Hematopoietic multipotent progenitor cell treated with erythropoietin and hydrocortisone succinate and interleukin-3 and kit ligand, for 15 days (in vitro differentiated cells): ENCODE measurements at places on chromosomes 11 and 22.

- no peak for DNase-seq
Measured at GRCh38 chr11:117872975-117873827, 3.3 kb downstream of the FXYD6 start.

GRCh38 chr11:131658414-131658813 lies 288.0 kb downstream of the NTM start:
- no peak for DNase-seq

DNA sequence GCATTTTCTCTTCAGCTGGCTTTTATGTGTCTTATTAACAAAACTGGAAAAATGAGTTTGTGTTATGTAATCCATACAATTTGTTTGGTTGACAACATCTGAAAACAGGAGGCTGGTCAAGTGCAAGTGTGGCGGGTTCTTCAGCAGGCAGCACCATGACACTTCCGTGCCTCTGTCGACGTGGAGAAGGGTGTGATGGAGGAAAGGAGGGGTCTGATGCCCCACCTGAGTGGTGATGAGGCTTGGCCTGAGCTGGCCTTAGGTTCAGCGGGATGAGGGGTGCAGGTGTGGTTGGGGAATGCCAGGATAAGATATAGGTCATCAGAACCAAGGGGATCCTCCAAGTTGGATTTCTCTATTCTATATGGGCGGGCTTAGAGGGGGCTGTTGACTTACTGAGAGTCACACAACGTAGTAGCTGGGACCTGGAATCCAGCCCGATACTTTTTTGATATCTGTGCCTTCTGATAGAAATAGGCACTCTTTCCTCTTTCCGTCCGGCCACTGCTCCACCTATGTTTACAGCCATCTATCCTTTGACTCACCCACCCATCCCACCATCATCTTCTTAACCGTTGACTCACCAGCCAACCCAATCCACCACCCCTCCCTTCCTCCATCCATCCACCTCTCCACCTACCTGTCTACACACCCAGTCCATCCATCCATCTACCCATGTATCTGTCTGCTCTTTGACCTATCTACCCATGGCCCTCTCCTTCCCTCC lies 29.0 kb downstream of the SHANK3 start:
- DNase-seq = no peak

- DNase-seq = peak; percentile 53
Measured at GRCh38 chr11:30346068-30346688, 23.3 kb downstream of the ARL14EP start.
